Osteoblast (primary cell): ENCODE measurements at places on chromosomes 12 and 14. TPM values are rescaled to one million over a fixed set of nuclear protein-coding genes. Genes with fewer than 3 reads are reported as not detected.

GRCh38 chr14:90384543-90384911 is 12.3 kb upstream of the CALM1 start:
- peak overlapping the region; percentile 100 for H3K27ac ChIP-seq
- H3K36me3 ChIP-seq = no peaks in the 10 kb centered on the region
- no peaks in the 10 kb centered on the region for H3K27me3 ChIP-seq
- peak; percentile 78 for DNase-seq

Gene NR4A1
- 3.3 and 3.5 TPM in 2 replicates for total RNA-seq

GRCh38 chr14:83632375-83632774 is 1897.6 kb upstream of the FLRT2 start:
- DNase-seq = no peak
- H3K4me3 ChIP-seq = no peak overlapping the region
- H3K4me1 ChIP-seq = no peaks in the 10 kb centered on the region
- H3K36me3 ChIP-seq = no peaks in the 10 kb centered on the region

- peak overlapping the region; percentile 98 for H3K27ac ChIP-seq
- peaks cover 18% of the 10 kb centered on the region for H3K4me1 ChIP-seq
- H3K4me3 ChIP-seq = peak overlapping the region; percentile 91
- H3K36me3 ChIP-seq = no peaks in the 10 kb centered on the region
- DNase-seq = peak; percentile 84
Observed at GRCh38 chr12:107091989-107092641, 1.2 kb downstream of the CRY1 start.

DNA sequence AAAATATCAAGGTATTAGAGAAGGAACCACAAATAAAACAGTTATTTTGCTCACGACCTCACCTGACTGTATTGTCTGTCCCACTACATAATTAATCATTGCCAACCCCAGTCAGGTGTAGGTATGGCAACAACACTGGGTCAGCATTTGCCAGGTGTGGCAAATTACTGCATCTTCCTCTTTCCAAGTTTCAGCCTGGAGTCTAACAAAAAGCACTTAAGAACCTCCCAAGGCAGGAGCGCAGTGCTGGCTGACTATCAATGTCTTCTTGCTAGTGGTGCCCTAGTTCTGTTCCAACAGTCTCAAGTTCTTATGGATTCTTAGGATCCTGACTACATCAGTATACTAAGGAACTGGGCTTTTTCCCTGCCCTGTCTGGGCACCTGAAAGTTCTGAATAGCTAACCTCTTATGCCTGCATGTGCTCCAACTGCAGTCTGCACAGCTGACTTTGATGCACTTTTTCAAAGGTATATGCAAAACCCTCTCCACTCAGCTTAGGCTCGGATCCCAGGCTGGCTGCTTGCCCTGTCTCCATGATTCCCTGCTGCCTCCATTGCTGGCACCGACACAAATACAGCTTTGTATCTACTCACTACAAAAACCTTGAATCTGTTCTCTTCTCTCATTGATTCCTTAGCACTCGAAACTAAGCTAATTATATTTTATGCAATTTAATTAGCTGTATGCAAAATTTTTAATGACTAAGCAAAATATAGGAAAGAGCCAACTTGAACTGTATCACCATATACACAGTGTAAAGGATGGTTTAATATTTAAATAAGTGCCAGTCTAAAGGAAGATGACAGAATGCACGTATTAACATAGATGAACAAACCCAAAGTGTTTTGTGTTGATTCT is 113.3 kb downstream of the PRKD1 start:
- no peak overlapping the region for H3K4me3 ChIP-seq
- peak; percentile 38 for DNase-seq
- H3K27ac ChIP-seq = no peak overlapping the region

GRCh38 chr14:102442241-102443211 is 67.0 kb downstream of the ANKRD9 start:
- DNase-seq = peak; percentile 65
- no peaks in the 10 kb centered on the region for H3K27me3 ChIP-seq
- H3K27ac ChIP-seq = no peak overlapping the region

- H3K27me3 ChIP-seq = no peaks in the 10 kb centered on the region
- H3K4me1 ChIP-seq = peaks cover 8% of the 10 kb centered on the region
- DNase-seq = peak; percentile 99
- H3K36me3 ChIP-seq = peaks cover 14% of the 10 kb centered on the region
- peak within 1 kb of the TSS; percentile 76 for H3K4me3 ChIP-seq
Observed at GRCh38 chr14:60723907-60724618, at the start of gene SIX4. Gene SIX4, minus strand, starts transcription at chr14:60724351. Its CDS starts 277 bp downstream, at chr14:60724074.
